DMS79 (cell line): ENCODE measurements at places on chromosomes 16 and 17.
A peak's percentile ranks its signal among the peaks of the same experiment; 100 is the strongest.

- no peak for DNase-seq
Measured at GRCh38 chr17:59892251-59892923, 356 bp downstream of the TUBD1 start.

GRCh38 chr17:12995106-12995895 is 22.5 kb downstream of the ELAC2 start:
- no peak for DNase-seq

- no peak for DNase-seq
Measured at GRCh38 chr17:77420095-77420803, 279.5 kb downstream of the SEC14L1 start.

DNA sequence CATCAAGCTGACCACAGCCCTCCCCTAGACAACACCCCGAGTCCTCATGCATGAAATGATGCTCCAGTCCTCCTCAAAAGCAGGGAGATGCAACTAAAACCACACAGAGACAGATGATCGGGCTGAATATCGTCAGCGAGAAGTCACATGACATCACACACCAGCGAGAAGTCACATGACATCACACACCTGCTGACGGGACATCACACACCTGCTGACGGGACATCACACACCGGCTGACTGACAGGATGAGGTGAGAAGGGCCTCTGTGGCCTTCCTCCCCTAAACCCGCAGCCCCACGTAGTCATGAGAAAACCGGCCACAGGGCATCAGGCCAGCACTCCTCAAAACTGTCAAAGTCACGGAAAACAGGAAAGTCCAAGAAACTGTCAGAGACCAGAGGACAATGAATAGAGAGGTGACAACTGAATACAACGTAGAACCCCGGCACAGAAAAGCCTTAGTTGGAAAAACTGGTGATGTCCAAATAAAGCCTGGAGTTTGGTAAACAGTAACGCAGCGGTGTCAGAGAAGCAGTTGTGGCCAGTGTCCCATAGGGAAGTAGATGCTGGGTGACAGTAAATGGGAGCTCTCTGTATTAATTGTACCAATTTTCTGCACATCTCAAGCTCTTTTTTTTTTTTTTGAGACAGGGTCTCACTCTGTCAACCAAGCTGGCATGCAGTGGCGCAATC is 14.3 kb downstream of the LITAF start:
- no peak for DNase-seq

DNA sequence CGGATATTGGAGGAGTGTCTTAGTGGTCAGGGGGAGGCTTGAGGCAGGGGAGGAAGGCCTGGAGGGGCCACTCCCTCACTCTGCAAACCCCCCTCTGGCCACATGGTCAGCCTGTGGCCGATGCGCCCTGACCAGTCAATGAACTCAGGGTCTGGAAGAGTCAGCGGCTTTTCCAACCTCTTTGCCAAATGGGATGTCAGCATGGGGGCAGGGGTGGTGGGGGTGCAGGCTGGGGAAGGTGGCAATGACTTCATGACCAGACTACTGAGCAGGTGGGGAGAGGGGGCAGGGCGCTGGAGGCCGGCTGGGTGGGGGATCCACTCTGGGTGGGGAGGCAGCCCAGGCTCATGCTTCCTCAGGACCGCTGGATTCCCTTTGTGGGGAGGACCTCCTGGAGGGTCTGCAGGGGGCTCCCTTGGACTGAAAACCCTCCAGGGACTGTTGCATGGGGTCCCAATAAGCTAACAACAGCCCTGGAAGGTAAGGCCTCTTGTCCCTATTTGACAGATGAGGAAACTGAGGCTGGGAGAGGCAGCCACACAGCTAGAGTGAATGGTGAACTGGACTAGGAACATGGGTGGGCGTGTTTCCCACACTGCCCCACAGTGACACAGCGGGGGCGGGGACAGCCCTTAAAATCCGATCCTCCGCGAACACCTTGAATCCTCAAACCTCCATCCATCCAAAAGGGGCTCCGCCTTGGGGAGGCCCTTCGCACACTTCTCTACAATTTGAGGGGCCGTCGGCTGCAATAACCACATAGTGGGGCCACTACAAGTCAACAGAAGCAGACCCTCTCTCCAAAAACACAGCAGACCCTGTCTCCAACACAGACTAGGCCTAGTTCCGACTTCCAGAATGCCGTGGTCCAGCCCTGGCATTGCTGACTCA is 81.0 kb upstream of the TOB1 start:
- DNase-seq, result no peak

DNA sequence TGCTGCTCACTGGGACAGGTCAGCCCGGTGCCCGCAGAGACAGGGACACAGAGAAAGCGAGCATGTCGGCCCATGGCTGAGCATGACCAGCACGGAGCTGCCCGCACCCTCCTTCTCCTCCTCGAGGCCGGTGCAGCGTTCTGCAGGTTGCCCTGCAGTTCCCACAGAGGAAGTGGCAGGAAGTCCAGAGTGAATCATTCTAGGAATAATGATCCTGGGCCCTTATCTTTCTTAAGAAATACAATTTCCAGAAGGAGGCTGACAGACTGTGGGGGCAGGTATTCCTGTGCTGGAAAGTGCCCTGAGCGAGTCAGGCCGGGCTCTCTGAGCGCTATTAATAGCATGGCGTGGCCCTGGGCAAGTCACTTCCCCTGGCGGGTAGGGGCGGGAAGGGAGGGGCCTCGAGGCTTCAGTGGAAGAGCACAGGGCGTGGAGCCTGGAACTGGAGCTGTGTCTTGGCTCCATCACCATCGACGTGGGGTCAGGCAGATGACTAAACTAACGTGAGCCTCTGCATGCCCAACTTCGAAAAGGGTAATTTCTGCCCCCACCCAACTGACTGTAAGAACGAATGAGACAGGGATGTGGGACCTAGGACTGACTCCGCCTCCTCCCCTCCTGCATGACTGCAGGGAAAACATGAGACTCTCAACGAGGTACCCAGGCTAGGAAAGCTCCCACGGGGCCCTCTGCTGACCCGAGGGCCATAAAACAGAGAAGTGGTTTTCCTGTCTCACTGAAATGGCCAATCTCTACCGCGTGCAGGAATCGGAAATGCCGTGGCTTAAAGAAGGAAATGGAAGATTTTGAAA is 9.8 kb downstream of the TMEM204 start:
- DNase-seq, result peak; percentile 5

DNA sequence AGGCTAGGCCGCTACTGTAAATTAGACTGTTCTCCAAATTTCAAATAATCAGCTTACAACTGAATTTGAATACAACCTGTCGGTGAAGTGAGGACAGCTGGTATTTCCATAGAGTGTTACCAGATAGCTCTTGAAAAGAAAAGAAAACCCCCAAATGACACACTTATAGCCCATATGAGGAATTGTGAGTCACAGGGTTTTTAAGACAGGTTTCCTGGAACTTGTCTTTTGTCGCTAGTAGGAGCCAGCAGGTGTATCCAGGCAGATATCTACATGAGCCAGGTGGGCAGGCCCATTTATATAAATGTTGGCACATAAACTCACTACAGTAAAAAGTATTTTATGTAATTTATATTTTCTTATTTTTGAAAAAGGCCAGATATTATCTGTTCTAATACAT is 24.0 kb downstream of the TNRC6A start:
- DNase-seq, result peak; percentile 28

- no peak for DNase-seq
Measured at GRCh38 chr16:89198417-89199240, 1.7 kb downstream of the SLC22A31 start.

DNA sequence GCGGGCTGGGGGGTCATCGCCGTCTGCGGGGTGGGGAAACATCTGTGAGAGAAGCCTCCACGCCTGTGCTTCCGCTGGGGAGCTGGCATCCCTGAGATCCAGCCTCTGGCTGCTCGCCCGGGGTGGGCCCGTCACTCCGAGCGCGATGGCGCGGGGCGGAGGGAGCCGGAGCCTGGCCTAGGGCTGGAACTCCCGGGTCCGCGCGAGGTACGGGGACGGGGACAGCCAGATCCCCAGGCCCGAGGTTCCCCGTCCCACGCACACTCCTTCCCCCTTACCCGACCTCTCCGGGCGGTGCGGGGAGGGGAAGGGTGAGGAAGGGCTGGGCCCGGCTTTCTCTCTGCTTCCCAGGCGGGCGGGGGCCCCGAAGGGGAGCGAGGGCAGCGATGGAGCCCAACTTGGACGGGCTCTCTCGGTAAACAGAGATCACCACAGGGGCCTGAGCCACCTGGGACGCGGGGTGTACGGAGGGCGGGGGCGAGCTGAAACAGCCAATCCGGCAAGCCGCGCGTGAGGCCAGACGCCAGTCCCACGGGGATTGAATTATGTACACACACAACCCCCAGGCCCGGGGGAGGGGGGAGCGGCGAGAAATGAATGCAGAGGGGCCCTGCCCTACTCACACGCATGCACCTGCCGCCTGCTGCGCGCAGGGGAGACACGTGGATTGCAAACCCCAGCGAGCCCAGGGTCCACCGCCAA is at the start of gene SLC16A11:
TSS of gene SLC16A11 (minus strand) at position 596 of the 702 bp plus-strand sequence. CDS start at position 17, 579 bp downstream.
- DNase-seq, result peak; percentile 48

- no peak for DNase-seq
Measured at GRCh38 chr16:17408955-17409441, 61.8 kb downstream of the XYLT1 start.

- DNase-seq, result peak; percentile 93
Measured at GRCh38 chr16:19804538-19805323, 79.9 kb downstream of the GPRC5B start.

GRCh38 chr16:17563323-17564091 is 92.7 kb upstream of the XYLT1 start:
- DNase-seq, result no peak

DNA sequence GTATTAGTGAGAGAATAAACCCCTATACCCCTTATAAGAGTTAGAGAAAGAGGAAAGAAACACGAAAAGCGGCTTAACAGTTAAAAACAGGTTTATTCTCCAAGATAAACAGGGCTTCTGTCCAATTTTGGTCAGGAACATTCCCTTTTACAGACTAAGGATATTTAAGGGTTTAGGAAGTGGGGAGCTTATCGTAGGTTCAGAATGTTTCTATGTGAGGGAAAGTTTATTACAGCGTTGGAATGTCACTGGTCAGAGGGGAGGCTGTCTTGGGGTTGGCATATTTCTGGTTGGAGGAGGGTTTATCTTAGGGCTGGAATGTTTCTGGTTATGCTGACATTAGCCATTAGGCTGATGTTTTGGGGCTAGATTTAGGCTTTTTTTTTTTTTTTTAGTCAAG is 34.1 kb upstream of the WWOX start:
- no peak for DNase-seq
